Stimulated activated CD4-positive, alpha-beta T cell treated with anti-CD3 and anti-CD28 coated beads, Interleukin-12 subunit alpha, Interleukin-12 subunit beta, amount 100 ng/mL, for 24 hours (primary cell): ENCODE measurements at places on chromosomes 6 and 20.

- no peak for DNase-seq
Measured at GRCh38 chr6:87397656-87398055, 10.1 kb upstream of the CFAP206 start.

DNA sequence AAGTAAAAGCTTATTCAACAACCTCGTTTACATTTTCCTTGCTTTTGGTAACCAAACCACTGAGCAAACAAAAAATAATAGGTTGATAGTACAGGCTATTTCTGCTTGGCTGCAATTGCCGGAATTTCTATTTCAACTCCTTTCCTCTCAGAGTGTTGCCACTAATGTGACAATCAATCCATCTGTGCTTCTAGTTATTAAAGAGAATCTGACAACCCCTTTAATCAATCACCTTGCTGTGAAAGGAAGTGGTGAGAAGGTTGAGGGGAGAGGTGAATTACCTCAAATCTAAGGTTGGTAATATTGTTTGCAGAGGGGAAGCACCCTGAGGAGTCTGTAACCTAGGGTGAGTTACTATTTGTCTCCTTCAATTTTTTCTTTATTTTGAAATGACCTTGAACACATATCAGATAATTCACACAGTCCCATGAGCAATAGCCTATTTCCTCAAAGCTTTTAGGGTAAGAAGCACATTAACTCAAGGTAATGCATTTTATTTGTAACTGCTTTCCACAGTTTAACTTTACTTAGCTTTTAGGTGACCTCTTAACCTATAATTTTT is 603.4 kb downstream of the MMUT start:
- DNase-seq: no peak

GRCh38 chr6:141252828-141253608 is 879.7 kb upstream of the GJE1 start:
- DNase-seq: no peak

GRCh38 chr6:28537509-28538140 is 11.9 kb downstream of the GPX5 start:
- DNase-seq: peak; percentile 24

DNA sequence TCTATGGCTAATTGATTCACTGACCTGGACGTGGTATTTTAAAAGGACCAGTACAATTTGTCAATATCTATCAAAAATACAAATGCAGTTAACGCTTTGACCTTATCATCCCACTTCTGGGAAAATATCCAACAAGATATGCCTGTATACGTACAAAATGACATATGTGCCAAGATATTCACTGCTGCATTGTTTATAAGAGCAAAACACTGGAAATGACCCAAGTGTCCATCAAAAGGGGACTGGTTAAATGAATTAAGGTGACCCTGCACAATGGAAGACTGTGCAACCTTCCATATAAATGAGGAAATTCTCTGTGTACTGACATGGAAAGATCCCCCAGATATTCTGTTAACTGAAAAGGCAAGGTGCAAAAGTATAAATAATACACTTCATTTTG is 13.9 kb downstream of the TRAM2 start:
- DNase-seq: no peak

GRCh38 chr6:154516276-154516675 is 5.8 kb upstream of the CNKSR3 start:
- no peak for DNase-seq

GRCh38 chr6:39189915-39190544 is 39.2 kb downstream of the KCNK5 start:
- peak; percentile 7 for DNase-seq

GRCh38 chr6:108793516-108794251 is 54.5 kb upstream of the ARMC2 start:
- DNase-seq: no peak

GRCh38 chr6:18182568-18182967 is 27.3 kb downstream of the KDM1B start:
- DNase-seq: no peak

DNA sequence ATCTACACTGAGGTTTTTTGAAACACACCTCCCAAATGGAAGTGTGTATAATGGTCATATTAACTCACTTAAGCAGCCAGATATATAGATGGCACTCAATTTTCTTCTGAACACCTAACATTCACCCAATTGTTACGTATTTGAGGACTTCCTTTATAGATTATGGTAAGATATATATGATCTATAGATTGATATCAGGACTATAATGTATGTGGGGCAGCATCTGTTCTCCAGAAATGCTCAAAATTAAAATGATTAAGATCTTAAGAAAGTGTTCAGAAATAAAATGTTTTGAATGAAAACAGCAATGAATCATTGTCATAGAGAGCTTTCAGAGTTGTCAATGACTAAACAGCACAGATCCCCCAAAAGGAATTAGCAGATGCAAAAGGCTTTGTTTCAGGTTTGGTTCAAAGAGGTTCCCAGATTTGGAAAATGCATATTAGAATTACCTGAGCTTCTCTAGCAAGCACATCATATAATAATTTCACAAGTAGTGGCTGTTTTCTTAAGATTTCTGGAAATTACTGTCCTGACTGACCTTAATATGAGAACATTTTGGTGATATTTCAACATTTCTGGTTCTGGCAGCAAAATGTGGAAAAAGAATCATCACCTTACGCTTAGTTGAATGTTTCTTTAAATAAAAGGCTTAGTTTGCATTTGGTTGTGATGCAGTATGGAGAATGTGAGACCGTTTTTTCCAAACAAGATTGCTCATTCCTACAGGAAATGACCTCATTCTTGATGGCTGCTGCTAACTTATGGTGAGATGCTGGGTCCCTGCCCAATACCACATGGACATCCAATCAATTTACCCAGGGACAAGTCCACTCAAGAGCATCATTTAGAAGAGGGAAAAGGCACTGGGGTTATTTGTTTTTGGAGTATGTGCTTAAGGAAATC is 31.5 kb downstream of the TRAF3IP2 start:
- DNase-seq: no peak
